AG08396 (cell line): ENCODE measurements at places on chromosomes 11 and 22.

DNA sequence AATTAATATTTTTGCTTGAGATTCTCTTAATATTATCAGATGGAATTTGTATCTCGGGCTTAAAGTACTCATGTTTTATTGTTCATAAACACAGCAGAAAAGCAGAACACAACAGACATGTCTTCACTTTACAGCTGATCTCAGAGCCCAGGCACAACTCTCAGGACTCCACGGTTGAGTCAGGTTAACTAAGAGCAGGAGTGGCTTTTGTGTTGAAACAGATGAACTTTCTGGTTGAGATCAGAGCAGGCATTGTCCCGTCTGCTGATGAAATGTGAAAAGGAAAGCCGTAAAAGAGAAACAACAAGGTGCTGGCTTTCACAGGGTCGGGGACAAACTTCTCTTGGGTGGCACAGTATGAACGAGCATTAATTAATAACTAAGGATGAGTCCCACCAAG lies 49.0 kb downstream of the JHY start:
- no peak for DNase-seq

- DNase-seq = no peak
These were observed 56.8 kb downstream of the CD6 start for GRCh38 chr11:61028135-61028729.

GRCh38 chr11:94925422-94926270 lies 47.7 kb downstream of the CWC15 start:
- DNase-seq = no peak

GRCh38 chr11:134034496-134035381 lies 34.1 kb upstream of the JAM3 start:
- no peak for DNase-seq

GRCh38 chr22:49995041-49995360 lies 17.6 kb downstream of the IL17REL start:
- no peak for DNase-seq

GRCh38 chr22:20440637-20441591 lies 3.3 kb upstream of the SCARF2 start:
- no peak for DNase-seq

DNA sequence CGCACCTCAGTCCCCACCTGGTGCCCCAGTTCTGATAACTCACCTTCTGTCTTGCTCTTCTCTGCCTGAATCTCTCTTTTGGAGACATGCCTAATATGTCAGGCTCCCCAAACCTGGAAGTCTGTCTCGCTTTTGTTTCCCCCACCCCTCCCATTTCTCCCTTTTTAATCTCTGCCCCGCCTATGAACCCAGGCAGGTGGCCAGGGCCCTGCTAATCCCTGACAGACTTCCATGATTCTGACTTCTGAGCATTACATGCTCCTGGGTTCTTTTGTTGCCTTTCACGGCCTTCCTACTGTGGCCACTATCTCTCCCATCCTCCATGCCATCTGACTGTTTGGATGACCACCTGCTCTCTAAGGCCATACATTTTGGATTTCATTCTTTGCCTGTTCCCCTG lies 1120.9 kb upstream of the CCDC90B start:
- no peak for DNase-seq
